Fibroblast of skin of left biceps (primary cell): ENCODE measurements at places on chromosomes 4 and X.
A peak's percentile ranks its signal among the peaks of the same experiment; 100 is the strongest.

DNA sequence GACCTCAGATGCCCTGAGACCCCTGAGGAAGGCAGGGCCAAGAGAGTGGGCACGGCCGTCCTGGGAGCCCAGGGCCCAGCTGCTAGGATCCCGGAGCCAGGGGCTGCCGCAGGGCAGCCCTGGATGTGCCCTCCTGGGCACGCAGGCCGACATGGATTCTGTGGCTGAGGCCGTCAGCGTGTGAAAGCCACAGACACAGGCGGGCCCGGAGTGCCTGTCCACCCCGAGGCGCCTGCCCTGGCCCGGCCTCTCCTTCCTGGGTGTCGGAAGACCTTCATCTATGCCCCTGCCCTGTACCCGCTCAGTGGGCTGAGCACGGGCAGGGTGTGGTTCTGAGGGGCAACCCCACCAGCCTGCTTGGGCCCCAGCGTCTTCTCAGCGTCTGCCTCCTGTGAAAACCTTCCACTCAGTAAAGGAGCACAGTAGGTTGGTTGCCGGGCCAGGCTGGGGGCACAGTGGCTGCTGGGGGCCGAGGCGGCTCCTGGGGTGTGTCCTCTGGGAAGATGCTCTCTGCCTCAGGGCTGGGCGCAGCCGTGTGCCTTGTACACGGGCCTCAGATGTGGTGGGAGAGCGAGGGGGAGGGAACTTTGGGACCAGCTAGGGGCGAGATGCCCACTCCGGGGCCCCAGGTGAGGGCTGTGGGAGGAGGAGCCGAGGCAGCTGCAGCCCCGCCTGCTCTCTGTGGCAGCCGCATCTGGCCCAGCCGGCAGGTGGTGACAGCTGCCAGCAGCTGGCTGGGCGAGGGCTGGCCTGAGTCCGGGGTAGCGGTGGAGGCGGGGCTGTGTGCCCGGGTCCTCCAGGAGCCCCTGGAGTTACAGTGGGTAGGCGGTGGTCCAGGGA lies 20.8 kb downstream of the FGFRL1 start:
- DNase-seq, result no peak

DNA sequence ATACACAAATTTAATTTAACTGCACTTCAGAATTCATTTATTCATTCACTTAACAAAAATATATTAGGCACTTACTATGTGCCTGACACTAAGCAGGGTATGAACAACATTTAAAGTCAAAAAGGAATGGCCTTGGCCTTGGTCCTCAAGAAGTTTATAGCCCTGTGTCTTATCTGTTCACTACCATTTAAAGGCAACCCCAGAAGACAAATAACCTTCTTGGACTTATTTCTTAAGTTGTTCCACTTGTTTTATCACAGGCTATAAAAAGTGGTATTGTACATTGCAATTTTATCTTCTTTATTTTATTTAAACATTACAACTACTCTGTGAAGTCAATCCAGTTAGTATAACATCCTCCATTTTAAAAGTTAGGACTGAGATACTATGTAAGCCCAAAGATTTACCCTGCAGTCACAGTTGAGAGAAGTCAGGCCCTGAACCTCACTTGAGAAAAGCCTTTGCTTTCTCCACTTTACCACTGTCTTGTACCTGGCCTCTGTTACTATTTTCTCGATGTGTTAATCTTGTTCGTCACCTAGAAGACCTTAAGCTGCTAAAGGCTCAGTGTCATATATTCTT lies 305.6 kb upstream of the DIPK2B start:
- no peak for DNase-seq

- DNase-seq, result peak; percentile 0
These were observed 442 bp upstream of the MCUB start for GRCh38 chr4:109559625-109559982.

- no peak for DNase-seq
These were observed 145.4 kb upstream of the HAND2 start for GRCh38 chr4:173675446-173675845.

GRCh38 chr4:150302553-150302952 lies 224.3 kb downstream of the DCLK2 start:
- peak; percentile 90 for DNase-seq

GRCh38 chr4:169064296-169064695 lies 54.2 kb upstream of the CBR4 start:
- DNase-seq, result no peak

DNA sequence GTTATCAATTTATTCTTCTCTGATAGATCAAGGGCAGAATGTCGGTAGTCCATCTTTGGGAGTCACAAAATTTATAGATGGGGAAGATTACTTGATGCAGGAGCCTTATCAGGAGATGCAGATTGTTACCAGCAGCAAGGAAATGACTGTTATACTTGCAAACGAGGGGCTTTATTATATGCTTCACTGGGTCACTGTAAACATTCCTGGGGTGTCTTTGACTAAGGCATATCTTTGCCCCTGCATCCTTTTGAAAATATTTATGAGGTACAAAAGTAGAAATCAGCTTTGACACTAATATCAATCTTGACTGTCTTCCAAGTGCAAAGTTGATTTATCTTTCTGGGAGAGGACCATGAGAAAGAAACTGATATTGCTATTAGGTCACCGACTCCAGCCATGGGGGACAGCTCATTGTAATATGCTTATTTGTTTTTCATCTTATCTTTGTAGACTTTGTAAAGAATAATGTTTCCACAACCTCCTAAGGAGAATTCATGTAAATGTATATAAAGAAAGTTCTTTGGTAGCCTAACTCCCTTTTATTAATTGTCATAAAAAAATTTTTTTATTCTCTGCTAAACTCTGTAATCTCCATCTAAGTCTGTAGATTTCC lies 177.3 kb upstream of the EMCN start:
- no peak for DNase-seq

GRCh38 chr4:41569961-41570360 lies 32.0 kb downstream of the LIMCH1 start:
- no peak for DNase-seq

DNA sequence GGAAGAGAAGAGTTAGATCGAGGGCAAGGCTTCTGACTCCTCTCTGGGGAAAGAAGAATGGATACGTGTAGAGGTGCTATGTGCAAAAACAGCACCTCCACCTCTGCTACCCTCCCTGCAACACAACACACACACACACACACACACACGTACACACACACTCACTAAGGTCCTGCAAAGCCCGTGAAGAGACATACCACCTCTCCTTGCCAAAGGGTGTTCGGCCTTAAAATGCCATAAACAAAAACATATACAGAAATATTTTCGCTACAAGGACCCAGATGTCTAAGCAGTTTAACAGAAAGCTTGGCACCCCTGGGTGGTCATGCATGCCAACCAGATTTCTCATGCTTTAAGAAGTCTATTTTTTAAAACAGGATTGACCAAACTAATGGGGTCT lies 1.5 kb downstream of the TIFA start:
- no peak for DNase-seq

DNA sequence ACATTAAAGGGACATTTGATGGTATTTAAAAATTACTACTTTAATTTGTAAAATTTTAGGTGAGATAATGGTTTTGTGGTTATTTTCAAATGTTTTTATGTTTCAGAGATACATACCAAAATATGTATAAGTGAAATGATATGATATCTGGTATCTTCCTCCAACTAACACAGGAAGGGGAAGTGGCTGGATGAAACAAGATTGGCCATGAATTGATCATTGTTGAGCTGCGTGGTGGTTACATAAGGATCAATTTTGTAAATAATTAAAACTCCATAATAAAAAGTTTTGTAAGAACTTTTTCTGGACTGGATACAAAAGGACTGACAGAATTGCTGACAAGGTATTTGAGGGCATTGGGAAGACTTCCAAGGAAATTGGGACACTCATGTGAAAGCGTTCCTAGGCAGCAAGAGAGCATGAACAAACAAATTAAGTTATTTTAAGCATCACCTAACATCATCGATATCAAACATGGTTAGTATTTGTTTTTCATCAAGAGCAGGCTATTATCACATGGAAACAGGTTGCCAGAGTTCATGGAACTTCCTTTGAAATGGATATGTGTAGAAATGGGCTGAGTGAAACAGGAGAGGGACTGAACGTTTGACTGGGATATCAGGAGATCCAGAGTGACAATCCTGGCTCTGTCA lies 4.4 kb upstream of the PGM2 start:
- no peak for DNase-seq

GRCh38 chrX:14062524-14062923 lies 32.8 kb upstream of the GEMIN8 start:
- no peak for DNase-seq

- no peak for DNase-seq
These were observed 18.4 kb upstream of the MAGEB17 start for GRCh38 chrX:16148896-16149295.
